SIG-M5 (cell line): ENCODE measurements at places on chromosomes 2 and 18.

DNA sequence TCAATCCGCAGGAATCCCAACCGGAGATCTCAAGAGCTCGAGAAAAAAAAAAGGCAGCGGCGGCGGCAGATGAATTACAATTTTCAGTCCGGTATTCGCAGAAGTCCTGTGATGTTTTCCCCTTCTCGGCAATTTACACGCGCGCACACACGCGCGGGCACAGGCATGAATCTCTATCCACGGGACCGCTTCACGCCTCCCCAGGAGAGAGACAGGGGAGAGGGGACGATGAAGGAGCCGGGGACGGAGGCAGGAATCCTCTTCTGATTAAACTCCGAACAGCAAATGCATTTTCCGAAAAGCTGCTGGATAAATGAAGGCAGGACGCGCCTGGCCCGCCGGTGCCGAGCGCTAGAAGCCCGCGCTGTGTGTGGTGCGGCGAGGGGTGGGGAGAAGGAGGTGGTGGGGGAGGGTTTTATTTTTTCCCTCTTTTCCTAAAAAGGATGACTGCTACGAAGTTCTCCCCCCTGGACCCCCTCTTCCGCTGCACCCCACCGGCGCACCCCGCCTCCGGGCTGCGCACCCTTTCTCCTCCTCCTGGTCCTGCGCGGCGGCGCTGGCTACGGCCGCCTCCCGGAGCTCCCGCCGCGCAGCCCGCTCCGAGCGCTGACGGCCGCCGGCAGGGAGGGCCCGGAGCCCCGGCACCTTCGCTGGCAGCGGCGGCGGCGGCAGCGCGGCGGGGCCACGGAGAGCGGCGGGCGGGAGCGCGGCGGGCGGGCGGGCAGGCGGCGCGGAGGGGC, at the start of gene BCL2:
TSS of gene BCL2 (minus strand) at position 387 of the 740 bp plus-strand sequence.
- DNase-seq = peak; percentile 18

- no peak for DNase-seq
These were observed 21.3 kb downstream of the OTOF start for GRCh38 chr2:26456440-26457250.

GRCh38 chr2:180196419-180196977, 189.4 kb upstream of the CWC22 start:
- DNase-seq = no peak

DNA sequence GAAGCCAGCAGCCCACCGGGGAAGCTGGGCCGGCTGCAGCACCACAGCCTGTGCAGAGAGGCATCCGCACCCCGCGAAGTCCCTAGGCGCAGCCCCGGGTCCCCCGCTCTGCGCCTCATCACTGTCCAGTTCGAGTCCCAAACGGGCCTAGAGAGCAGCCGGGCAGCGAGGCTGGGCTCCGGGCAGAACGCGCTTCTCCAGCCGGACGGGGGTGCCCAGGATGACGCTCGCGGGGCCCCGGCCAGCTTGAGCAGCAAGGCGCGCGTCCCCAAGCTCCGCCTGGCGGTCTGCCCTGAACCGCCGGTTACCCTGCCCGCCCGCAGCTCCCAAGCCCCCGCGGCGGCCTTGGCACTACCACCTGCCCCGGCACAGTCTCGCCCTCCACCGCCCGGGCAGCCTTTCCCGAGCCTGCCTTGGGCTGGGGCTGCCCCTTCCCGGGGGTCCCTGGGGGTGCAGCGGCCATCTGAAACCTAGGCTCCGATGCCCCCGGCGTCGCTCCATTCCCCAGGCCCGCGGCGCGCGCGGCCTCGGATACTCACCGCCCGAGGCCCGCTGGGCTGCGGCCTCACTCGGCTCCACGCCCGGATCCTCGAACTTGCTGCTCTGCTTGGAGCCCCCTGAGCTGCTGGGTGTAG, 591 bp downstream of the SLC16A14 start:
- no peak for DNase-seq

DNA sequence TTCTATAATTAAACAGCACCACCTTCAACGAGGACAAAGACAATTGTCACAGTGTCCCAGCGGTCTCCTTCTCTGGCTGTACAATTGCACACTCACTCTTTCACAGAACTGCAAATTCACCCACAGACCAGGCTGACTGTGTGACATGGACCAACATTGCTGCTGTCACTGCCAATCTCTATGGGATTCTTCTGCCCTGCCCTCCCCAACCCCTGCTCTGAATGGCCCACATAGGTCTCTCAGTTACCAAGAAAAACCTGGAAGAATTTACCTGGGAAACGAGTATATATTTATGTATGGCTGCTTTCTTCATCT, 26.5 kb downstream of the LRRC30 start:
- no peak for DNase-seq

- DNase-seq = no peak
These were observed 112.5 kb upstream of the SH3BP4 start for GRCh38 chr2:234839285-234839684.

- no peak for DNase-seq
These were observed 92.0 kb downstream of the PMS1 start for GRCh38 chr2:189876271-189876670.

GRCh38 chr18:76491776-76492668, 3.0 kb downstream of the ZNF516 start:
- no peak for DNase-seq

GRCh38 chr2:105403783-105404698, 5.2 kb upstream of the FHL2 start:
- no peak for DNase-seq

GRCh38 chr18:5309888-5310470, 14.5 kb upstream of the ZBTB14 start:
- DNase-seq = peak; percentile 27

- no peak for DNase-seq
These were observed 259.2 kb downstream of the OSR1 start for GRCh38 chr2:19099181-19099580.

- DNase-seq = no peak
These were observed 113.0 kb upstream of the MAPRE2 start for GRCh38 chr18:34928088-34928753.

- no peak for DNase-seq
These were observed 3.0 kb upstream of the SKOR2 start for GRCh38 chr18:47254341-47254939.

DNA sequence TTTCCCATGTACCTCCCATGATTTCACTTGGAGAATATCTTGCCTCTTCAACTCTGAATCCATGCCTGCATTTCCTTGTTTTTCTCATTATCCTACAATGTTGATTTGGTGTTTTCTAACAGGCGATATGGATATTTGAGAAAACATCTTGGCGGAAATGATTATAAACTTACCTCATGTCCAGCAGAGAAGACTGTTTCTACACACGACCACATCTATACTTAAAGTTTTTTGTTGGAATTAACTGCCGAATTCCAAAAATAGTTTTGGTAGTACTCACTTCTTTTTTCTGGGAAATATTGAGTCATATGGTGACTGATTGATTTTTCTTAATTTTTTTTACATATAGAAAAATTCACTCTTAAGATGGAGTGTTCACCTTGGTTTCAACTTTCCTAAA, 41.4 kb upstream of the TMEFF2 start:
- no peak for DNase-seq

DNA sequence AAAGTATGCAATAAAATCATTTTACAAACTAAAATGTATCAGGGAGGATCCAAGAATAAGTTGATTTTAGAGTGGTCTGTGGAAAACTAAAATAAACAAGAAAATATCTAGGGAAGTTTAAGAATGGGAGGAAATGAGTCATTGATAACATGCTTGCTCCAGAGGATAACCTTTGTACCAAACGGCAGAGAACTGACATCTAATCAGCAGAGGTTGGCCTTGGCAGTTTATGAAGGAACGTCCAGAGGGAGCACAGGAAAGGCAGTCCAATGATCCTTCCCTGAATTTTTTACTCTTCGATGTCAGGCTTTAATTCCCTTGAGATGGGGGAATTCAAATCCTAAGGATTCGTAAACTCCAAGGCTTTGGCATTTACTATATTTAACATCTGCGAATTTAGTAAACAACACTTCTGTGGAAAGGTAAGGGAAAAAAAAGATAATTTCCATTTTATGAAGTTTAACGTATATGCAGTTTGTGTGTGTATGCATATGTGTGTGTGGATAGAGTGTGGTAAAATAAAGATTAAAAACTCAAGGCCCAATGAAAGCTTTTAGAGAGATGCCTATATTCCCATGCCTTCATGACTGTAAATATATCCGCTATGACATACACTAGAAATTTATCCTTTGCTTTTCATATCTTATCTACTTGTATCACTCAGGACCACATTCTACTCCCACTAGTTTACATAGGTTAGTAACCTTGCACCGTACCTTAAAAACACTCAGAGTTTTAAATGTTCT, 8.7 kb upstream of the INPP1 start:
- no peak for DNase-seq

DNA sequence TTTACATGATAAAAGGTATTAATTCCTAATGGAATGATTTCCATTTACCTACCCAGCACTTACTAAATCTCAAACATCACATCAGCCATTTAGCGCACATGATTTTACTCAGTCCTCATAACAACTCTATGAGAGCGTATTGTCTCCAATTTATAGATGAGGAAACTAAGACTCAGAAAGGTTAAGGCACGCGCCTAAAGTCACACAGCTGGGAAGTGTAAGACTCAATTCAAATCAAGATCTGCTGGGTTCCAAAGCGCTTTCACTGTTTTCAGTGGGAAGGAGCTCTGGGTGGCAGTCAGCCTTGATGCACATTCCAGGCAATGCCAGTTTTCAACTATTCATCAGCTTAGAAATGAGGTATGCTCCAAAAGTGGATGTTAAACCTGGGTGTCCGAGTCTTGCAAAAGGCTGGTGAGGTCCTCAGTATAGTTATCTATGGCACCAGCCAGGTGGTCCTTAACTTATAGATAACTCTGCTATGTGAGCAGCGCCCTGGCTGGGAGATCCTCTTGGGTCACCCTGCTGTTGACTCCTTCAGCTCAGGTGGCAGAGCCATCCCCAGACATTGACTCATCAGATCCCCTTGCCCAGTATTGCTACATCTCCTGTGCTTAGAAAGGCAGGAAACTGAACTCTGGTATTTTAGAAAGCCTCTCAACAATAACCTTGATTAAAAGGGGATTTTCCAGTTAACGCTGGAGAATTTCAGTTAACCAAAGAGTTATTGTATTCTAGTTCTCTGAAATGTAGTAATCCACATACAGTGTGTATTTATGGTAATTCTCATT, 47.1 kb downstream of the SLC4A1AP start:
- DNase-seq = no peak

GRCh38 chr2:110100480-110100879, 15.1 kb downstream of the MALL start:
- DNase-seq = no peak

DNA sequence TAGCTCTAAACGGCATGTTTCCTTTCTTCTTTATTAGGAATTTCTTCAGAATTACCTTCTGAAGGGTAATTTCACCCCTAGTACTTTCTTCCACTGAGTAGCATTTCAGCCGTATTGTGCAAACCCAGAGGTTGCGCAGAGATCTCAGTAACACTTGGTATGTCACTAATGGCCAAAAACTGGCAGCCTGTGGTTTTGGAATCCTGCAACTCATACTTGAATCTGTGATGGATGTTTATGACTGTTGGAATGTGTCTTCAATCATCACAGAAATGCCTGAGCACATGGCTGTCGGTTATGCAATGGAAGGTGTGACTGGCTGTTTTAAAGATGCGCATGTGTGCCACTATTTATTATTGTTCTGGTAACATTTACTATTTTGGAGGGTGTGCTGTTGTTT, 100.0 kb downstream of the COLEC12 start:
- peak; percentile 25 for DNase-seq

DNA sequence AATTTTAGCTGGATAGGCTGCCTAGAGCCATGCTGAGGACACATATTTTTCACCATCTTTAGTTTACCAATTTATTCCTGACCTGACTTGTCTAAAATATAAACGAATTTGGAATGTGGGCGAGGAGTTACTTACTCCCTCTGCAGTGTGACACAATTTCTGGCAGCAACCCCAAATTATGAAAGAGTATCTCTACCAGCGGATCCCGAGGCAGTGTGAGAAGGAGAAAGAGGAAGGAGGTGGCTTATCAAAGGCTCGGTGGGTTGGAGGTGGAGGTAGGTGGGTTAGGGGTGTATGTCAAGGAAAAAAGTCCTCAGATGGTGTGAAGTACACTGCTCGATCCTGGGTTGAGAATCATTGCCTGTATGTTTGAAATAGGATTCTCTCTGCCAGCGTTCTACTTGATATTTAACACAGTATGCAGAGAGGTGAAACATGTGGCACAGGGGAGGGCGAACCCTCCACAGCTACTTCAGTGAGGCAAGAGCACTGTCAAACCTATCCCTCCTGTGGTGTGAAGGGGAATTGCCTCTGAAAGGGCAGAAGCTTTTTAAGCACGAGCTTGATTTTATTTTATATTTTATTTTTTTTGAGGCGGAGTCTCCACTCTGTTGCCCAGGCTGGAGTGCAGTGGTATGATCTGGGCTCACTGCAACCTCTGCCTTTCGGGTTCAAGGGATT, 76.0 kb downstream of the RFTN2 start:
- DNase-seq = peak; percentile 53

DNA sequence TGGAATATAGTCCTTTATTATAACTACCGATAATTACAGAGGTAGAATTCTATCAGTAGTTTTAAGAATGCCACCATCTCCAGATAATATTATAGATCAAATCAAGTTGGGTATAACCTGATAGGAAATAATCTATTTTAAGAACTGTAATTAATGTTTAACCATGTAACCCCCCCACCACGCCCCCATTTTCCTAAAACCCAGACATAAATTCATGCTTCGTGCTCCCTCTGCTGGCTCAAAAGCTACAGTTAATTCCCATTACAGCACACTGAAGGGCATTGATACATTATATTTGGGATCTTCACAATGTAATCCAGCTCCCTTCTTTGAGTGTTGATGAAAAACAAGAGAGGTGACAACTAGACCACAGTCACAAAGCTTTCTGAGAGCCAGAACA, 228.0 kb upstream of the SMAD7 start:
- DNase-seq = no peak

- DNase-seq = no peak
These were observed 687.3 kb downstream of the NRXN1 start for GRCh38 chr2:50344509-50345106.

GRCh38 chr2:120552800-120553481, 182.7 kb upstream of the GLI2 start:
- no peak for DNase-seq

DNA sequence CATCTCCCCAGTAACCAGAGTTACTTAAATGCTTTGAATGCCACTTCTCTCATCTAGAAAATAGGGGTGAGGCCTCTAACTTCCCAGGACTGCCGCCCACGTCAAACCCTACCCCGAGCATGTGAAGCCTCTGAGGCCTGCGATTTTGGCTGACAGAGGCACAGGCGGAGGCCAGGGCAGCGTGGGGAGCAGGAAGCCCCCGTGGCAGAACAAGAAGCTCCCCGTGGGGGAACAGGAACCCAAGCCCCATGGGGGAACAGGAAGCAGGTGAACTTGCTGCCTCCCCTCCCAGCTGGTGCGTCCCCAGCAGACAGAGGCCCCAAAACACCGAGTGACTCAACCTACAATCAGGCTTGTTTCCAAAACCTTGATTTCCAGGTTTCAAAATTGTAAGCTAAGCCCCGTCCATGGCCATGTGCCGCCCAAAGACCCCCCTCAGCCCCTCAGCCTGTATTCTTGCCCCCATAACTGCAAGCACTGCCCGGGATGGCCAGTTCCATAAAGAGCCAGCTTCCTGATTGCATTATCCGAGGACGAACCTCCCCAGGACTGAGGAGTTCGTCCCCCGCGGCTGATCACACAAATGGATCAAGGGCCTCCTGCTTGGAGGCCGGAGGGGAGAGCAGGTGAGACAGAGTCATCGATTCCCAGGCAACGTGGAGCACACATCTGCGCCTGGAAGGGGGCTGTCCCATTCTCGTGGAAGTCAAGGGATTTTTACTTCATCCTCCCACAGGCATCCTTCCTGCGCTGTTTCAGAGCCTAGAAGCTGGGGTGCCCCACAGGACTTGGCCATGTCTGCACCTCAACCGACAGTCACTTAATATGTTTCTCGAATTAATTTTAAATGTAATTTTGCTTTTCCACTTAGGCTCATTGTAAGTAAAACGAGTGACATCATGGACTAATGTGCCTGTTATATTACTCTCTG, 36.3 kb upstream of the CTDP1 start:
- DNase-seq = no peak
